ENCODE measurements at places on chromosomes 6 and 20.
A peak's percentile ranks its signal among the peaks of the same experiment; 100 is the strongest.

DNA sequence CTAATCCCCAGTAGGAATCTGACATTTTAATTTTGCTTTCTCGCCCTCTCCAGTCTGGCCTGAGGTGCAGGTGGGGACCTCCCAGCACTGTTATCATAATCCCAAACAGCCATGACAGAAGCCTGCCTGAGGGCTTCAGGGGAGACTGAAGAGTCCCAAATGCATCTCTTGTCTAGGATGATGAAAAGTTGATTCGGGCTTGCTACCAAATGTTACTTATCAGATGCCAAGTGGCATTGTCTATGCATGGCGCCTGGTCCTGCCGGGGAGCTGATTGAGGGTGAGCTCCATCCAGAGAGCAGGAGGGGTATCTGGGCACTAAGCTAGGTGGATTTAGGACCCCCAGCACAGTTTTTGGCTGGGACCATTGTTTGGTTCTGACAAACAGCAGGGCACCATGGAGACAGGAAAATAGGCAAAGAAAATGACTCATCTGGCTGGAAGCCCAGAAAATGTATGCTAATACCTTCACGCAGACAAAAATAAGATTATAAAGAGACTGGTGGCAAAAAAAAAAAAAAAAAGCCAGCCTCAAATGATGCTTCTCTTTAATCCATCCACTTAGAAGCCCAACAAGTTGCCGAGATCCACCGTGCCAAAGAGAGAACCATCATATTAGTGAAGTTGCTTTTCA, 513.7 kb upstream of the SULF2 start:
- peak; percentile 90 for DNase-seq

DNA sequence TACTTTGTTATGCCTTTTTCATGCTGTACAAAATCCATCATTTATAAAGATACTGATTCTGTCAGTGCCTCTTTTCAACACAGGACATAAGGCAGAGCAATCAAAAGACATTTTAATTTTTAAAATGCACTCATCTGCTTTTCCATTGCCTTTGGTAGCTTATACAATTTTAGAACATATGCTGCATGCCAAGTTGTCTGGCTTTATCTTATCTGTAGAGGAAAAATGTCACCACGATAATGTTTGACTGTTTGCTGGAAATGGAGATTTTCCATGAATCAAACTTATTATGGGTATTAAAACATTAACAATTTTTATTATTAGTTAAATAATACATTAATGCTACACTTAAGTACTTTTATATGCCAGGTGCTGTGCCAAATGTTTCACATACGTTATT, 50.5 kb downstream of the NKAIN2 start:
- no peak for DNase-seq

GRCh38 chr6:16511723-16512489, 249.4 kb downstream of the ATXN1 start:
- no peak for DNase-seq

GRCh38 chr20:47735412-47736400, 49.6 kb downstream of the SULF2 start:
- DNase-seq: no peak

- no peak for DNase-seq
Measured at GRCh38 chr6:165205632-165206031, 103.8 kb downstream of the C6orf118 start.
